Activated T-helper 1 cell treated with anti-CD3 and anti-CD28 coated beads, Interleukin-2, amount 50 U/mL, for 16 hours (primary cell): ENCODE measurements at places on chromosomes 1 and 21.

GRCh38 chr21:44757731-44758130, 43.9 kb downstream of the UBE2G2 start:
- DNase-seq: no peak

DNA sequence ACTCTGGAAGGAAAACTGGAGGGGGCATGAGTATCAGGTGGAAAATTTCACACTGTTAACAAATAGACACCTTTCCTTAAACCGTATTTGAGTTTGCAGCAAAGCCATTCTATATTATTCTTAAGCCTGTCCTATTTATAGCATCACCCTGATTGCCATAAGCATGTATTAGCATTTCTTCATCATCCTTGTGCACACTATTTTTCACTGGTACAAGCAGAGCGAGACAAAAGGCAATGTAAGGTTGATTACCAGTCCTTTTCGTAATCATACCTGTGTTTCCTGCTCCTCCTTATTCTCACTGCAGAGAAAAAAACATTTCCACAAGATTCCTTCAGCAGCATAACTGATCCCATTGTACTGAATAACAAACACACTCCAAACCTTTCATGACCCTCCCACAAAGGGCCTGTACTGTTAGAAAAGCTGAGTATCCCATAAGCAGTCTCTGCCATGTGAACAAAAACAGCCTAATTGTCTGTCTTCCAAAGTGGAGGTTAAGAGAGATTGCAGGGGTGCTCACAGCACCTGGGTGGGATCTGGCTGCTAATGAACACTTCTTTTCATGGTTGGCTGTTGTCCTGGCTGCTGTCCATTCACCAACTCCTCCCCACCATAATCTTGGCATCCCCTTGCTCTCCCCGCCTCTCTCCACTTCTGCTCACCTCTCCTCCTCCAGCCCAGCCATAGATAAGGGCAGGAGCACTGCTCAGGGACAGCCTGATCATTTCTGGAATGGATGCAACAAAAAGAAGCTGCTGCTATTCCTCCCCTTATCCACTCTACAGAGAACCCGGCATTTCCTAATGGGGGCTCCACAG, 30.4 kb downstream of the VTCN1 start:
- DNase-seq: no peak

- no peak for DNase-seq
Observed at GRCh38 chr1:216944864-216945510, 221.8 kb upstream of the ESRRG start.

- DNase-seq: no peak
Observed at GRCh38 chr1:231691618-231692259, 65.1 kb downstream of the DISC1 start.
